ENCODE measurements at places on chromosomes 13 and 19. TPM values are rescaled to one million over a fixed set of nuclear protein-coding genes. Genes with fewer than 3 reads are reported as not detected.

- DNase-seq: no peak
Measured at GRCh38 chr19:8703223-8703622, 4.6 kb upstream of the ACTL9 start.

DNA sequence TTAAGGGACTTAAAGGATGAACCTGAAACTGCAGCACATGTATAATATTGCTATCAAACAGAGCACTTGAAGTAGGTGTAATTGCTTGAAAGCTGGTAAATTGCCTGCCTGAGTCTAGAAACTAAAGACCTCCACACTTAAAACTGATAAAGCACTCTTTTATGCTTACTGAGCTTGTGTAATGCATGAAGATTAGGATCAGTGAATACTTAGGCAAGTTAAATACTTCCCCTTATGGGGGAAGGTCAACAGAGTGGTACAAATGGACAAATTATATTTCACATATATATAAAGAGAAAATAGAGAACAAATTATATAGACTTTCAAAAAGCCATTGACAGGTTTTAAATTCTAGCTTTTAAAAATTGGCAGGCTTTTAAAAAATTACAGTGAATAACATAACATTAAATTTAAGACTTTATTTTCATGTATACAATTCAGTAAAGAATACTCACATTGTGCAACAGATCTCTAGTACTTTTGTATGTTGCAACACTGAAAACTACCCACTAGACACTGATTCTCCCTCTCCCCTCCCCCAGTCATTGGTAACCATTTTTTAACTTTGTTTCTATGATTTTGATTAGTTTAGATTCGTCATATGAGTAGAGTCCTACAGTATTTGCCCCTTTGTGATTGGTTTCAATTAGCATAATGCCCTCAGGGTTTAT is 23.9 kb downstream of the PIBF1 start:
- DNase-seq: no peak

MISP gene
- polyA plus RNA-seq: 456 TPM

- no peak for DNase-seq
Measured at GRCh38 chr19:55156202-55157063, 1.1 kb downstream of the TNNI3 start.

- no peak for DNase-seq
Measured at GRCh38 chr13:45765464-45765863, 63.3 kb downstream of the CBY2 start.

KLK14 gene
- 0.51 TPM for polyA plus RNA-seq
